Testis (tissue), 5 donors: ENCODE measurements at places on chromosomes 2 and 18. TPM values are rescaled to one million over a fixed set of nuclear protein-coding genes. Genes with fewer than 3 reads are reported as not detected.

GRCh38 chr2:226705965-226706364, 93.7 kb downstream of the IRS1 start:
- no peaks in the 10 kb centered on the region for H3K36me3 ChIP-seq
- no peaks in the 10 kb centered on the region for H3K4me1 ChIP-seq
- H3K4me3 ChIP-seq = no peak overlapping the region
- no peaks in the 10 kb centered on the region for H3K27me3 ChIP-seq
- no peak for DNase-seq

DNA sequence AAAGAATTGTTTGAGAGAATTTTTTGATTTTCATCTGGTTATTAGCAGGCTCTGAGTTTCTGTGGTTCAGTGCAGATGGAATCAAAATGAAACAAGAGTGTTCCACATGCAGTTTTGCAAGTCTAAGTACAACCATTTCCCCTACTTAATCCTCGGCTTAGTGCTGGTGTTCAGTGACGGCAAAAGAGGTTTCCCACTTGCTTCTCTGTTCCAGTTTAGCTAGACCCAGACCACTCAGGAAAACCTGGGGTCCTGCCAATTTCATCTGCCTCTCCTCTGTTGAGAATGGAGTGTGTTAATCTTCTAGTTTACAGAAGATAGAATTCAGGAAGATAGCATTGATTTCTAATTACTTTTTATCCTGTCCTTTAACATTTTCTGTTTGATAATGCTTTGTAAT, 996.2 kb upstream of the FANCL start:
- no peaks in the 10 kb centered on the region for H3K27me3 ChIP-seq
- H3K4me1 ChIP-seq = no peaks in the 10 kb centered on the region
- H3K27ac ChIP-seq = no peak overlapping the region
- H3K4me3 ChIP-seq = no peak overlapping the region
- no peaks in the 10 kb centered on the region for H3K36me3 ChIP-seq

DNA sequence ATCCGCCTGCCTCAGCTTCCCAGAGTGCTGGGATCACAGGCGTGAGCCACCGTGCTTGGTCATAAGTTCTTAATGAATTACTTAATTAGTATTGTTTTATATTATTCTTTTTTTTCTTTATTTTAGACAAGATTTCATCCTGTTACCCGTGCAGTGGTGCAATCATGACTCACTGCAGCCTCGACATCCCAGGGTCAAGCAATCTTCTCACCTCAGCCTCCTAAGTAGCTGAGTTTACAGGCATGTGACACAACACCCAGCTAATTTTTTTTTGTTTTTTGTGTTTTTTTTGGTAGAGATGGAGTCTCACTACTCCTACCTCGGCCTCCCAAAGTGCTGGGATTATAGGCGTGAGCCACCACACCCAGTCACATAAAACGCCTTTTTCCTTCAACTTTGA, 17.3 kb downstream of the C2orf42 start:
- no peaks in the 10 kb centered on the region for H3K36me3 ChIP-seq
- H3K27me3 ChIP-seq = no peaks in the 10 kb centered on the region
- H3K4me1 ChIP-seq = no peaks in the 10 kb centered on the region
- no peak overlapping the region for H3K4me3 ChIP-seq
- DNase-seq = no peak

- H3K27me3 ChIP-seq = no peaks in the 10 kb centered on the region
- H3K4me1 ChIP-seq = no peaks in the 10 kb centered on the region
- no peak overlapping the region for H3K4me3 ChIP-seq
- no peak for DNase-seq
Measured at GRCh38 chr2:60313470-60314172, 239.8 kb downstream of the BCL11A start.

DNA sequence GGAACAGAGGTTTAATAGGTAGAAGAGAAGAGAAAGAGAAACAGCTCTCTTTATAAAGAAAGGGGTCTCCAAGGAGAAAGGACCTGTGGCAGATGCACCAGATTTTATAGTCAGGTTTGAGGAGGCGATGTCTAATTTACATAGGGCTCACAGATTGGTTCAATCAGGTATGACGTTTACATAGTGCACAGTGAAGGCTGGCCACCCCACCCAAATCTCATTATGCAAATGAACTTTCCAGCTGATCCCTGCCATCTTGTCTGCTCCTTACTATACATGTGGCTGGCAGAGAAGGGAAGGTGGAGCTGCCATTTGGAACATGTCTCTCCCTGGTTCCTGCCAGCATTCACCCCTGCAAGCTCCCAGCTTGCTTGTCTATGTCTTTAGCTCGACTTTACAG, 557.8 kb downstream of the SUCLG1 start:
- no peaks in the 10 kb centered on the region for H3K4me1 ChIP-seq
- no peaks in the 10 kb centered on the region for H3K36me3 ChIP-seq
- no peak overlapping the region for H3K4me3 ChIP-seq

DNA sequence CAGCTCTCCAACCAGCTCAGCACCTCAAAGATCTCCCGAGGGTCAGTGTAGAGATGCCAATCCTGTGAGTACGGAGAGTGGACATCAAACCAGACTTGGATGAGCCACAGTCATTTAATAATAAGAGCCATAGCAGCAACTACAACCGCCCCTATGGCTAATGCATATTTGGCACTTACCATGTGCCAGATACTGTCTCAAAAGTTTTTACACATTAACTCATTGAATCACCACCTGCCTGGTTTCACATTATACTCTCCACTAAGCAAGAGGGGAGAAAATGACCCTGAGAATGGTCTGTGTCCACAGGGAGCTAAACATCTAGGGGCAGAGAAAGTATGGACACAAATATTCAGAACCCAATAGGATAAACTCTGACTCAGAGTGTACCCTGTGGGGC, 2.6 kb downstream of the CNPPD1 start:
- peaks cover 11% of the 10 kb centered on the region for H3K4me1 ChIP-seq
- no peak for DNase-seq
- no peak overlapping the region for H3K4me3 ChIP-seq
- H3K36me3 ChIP-seq = no peaks in the 10 kb centered on the region

PJVK gene
- total RNA-seq = 20.6 TPM

- no peak overlapping the region for H3K27ac ChIP-seq
- no peaks in the 10 kb centered on the region for H3K36me3 ChIP-seq
- no peak for DNase-seq
- H3K27me3 ChIP-seq = no peaks in the 10 kb centered on the region
Measured at GRCh38 chr2:215637651-215638050, 201.8 kb upstream of the FN1 start.

DNA sequence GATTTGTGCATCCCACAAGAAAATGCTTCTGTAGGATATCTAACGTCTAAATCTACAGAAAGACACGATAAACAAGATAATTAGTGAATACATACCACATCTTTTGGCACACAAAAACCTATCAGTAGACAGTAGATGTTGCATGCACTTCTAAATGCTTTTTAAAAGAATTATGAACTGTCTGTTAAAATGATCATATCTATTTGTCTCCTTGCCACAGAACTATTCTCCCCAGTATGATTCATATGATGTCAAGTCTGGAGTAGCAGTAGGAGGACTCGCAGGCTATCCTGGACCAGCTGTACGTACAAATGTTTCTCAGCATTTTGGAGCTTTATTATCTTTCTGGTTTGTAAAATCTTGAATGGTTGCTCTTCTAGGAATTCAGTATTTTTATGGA, 12.7 kb downstream of the COL3A1 start:
- H3K4me3 ChIP-seq = no peak overlapping the region
- peaks cover 3% of the 10 kb centered on the region for H3K4me1 ChIP-seq
- no peaks in the 10 kb centered on the region for H3K27me3 ChIP-seq
- H3K27ac ChIP-seq = no peak overlapping the region

GAL3ST2 gene
- 2.8 TPM for total RNA-seq

- H3K4me1 ChIP-seq = no peaks in the 10 kb centered on the region
- no peaks in the 10 kb centered on the region for H3K36me3 ChIP-seq
- no peak for DNase-seq
- no peaks in the 10 kb centered on the region for H3K27me3 ChIP-seq
- H3K4me3 ChIP-seq = no peak overlapping the region
Measured at GRCh38 chr18:79195716-79196683, 126.8 kb downstream of the ATP9B start.

RNF144A gene
- 12.6 TPM for total RNA-seq

- H3K27ac ChIP-seq = no peak overlapping the region
- DNase-seq = no peak
- no peaks in the 10 kb centered on the region for H3K4me1 ChIP-seq
- no peaks in the 10 kb centered on the region for H3K36me3 ChIP-seq
Measured at GRCh38 chr2:164935118-164936101, 19.9 kb downstream of the SLC38A11 start.

- no peaks in the 10 kb centered on the region for H3K27me3 ChIP-seq
- H3K27ac ChIP-seq = peak overlapping the region; percentile 68
- H3K4me1 ChIP-seq = peaks cover 20% of the 10 kb centered on the region
- DNase-seq = peak; percentile 32
Measured at GRCh38 chr2:217643789-217644301, 358.9 kb downstream of the TNS1 start.
